LHCN-M2 (cell line): ENCODE measurements at places on chromosomes 4 and X.

- no peak for DNase-seq
These were observed 4.8 kb downstream of the UBE2K start for GRCh38 chr4:39702716-39703115.

DNA sequence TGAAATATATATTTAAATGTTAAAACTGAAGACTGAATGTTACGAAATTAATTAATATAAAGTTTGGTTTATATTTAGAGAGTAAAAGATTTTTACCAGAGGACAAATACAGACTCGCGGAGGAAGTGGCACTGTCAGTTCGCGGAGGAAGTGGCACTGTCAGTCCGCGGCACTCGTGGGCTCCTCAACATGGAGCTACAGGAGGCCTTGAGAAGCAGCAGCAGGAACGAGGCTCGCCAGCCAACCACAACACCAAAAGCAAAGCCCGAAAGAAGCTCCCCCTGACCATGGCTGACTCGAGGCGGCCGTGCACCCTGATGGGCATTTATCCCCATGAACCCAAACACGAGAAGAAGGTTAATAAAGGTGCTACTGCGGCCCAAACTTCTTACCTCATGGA, 125.3 kb upstream of the PABPC4L start:
- no peak for DNase-seq

DNA sequence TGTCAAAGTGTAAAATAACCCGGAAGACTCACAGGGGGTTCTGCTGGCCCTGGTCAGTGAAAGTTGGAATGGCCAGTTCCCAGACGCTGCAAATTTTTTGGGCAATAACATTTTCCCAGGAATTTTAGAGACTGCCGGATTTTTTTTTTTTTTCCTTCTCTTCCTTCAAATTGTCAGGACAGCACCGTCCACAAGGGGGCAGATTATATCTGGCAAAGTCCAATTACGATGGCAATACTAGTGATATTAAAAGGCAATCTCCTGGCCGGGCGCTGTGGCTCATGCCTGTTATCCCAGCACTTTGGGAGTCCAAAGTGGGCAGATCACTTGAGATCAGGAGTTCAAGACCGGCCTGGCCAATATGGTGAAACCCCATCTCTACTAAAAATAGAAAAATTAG, 20.5 kb downstream of the SLC25A5 start:
- DNase-seq: peak; percentile 50

- DNase-seq: no peak
These were observed 268.5 kb downstream of the COL25A1 start for GRCh38 chr4:109033993-109034392.

GRCh38 chr4:189131118-189131517, 809.6 kb upstream of the FRG1 start:
- no peak for DNase-seq

- DNase-seq: no peak
These were observed 78.1 kb upstream of the GPM6B start for GRCh38 chrX:13894888-13895565.

DNA sequence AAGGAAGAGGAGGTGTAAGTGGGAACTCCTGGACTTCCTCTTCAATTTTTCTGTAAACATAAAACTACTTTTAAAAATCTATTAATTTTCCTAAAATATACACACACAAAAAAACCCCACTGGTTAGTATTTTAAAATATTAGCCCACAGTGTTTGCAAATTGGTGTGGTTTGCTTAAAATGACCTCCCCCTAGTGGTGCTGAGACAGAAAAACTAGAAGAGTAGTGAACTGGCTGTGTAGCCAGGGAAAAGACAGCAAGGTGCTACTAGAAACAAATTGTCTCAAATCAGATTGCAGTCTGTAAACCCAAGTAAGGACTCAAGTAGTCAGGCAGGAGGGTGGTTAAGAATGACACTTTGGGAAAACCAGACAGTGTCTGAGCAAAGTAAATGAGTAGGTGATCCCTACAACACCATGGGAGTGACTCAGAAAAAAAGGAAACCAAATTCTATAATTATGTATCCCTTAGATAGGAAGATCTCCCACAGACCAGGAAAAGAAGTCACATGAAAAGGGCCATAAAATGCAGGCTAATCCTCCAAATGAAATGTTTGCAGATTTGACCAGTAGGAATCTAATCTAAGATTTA, 26.0 kb downstream of the AMTN start:
- peak; percentile 19 for DNase-seq

DNA sequence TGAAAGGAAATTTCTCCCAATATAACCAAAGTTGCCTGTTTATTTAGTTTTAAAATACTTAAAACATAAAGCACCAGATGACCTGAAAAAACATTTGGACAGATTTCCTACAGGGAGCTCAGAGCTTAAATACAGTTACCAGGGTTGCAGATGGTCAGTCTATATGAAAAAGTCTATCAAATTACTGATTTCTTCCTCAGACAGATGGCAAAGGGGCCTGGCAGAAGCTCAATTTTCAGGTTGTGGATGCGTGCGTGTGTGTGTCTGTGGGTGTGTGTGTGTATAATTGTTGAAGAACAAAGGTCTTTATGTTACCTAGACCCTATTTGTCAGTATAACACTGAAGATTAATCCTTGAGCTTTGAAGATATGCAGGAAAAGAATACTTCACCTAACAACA, 169.4 kb downstream of the MAD2L1 start:
- no peak for DNase-seq

DNA sequence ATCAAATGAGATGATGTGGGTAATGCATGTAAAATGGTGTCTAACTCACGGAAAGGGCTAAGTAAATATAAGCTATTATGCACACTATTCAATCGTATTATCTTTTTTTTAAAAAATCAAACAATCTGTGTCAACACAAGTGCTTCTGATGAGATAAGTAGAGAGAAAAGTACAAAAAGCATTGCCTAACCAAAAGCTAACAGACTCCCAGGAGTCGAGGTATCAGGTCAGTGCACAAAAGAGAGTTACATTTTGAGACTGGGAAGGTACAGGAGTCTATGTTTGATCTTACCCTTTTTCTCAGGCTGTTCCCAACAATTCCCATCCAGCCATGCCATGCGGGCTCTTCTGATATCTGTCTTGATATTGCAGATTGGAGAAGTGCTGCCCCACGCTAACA, 203.3 kb upstream of the ZIC3 start:
- no peak for DNase-seq

DNA sequence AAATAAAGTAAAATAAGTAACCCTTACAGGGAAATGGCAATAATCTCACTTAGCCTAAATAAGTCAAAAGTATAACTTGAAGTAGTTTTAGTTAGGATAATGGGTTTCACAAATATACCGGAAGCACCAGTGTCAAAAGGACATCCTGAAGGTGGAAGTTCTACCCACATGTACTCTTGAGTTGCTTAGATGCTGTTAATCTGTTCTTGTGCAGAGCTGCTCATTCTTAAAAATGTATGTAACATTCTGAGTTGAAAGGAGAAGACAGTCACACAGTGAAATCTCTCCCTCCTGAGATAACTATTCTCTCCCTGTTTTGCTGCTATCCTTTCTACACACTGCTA, 11.2 kb upstream of the CCNG2 start:
- DNase-seq: no peak

- DNase-seq: no peak
These were observed at the start of gene GABRE for GRCh38 chrX:151974336-151975227. TSS of gene GABRE (minus strand) at chrX:151974676. CDS start at chrX:151974625, 51 bp downstream.
